ENCODE measurements at places on chromosomes 7 and 10.

GRCh38 chr7:116781584-116781983, 80.8 kb upstream of the CAPZA2 start:
- peaks cover 14% of the 10 kb centered on the region for H3K36me3 ChIP-seq
- H3K27me3 ChIP-seq: peaks cover 1% of the 10 kb centered on the region
- DNase-seq: no peak
- no peak overlapping the region for H3K27ac ChIP-seq

- H3K27ac ChIP-seq: no peak overlapping the region
- DNase-seq: no peak
- no peaks in the 10 kb centered on the region for H3K4me1 ChIP-seq
- H3K36me3 ChIP-seq: no peaks in the 10 kb centered on the region
- no peak overlapping the region for H3K4me3 ChIP-seq
- no peaks in the 10 kb centered on the region for H3K27me3 ChIP-seq
These were observed 309.7 kb upstream of the KLF6 start for GRCh38 chr10:4094751-4095150.

- no peaks in the 10 kb centered on the region for H3K4me1 ChIP-seq
- no peaks in the 10 kb centered on the region for H3K36me3 ChIP-seq
- H3K27ac ChIP-seq: no peak overlapping the region
- no peak overlapping the region for H3K4me3 ChIP-seq
These were observed 108.6 kb upstream of the TMEM106B start for GRCh38 chr7:12102527-12102926.

DNA sequence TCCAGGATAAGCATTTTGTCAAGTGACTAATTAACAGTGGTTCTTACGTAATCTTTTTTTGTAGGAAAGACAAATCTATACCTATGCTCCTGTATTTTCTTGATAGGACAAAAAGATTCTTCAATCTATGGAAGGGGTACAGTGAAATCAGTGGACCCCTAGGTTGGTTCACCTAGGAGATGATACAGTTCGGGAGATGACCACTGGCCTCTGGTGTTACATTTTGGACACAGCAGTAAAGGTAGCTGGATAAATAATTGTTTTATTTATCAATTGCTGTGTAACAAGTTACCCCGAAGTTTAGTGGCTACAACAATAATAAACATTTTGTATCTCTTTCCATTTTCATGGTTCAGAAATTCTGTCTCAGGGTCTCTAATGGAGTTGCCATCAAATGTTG, 288.2 kb upstream of the MAGI2 start:
- no peaks in the 10 kb centered on the region for H3K36me3 ChIP-seq
- H3K27ac ChIP-seq: no peak overlapping the region
- no peak overlapping the region for H3K4me3 ChIP-seq
- peaks cover 1% of the 10 kb centered on the region for H3K27me3 ChIP-seq

DNA sequence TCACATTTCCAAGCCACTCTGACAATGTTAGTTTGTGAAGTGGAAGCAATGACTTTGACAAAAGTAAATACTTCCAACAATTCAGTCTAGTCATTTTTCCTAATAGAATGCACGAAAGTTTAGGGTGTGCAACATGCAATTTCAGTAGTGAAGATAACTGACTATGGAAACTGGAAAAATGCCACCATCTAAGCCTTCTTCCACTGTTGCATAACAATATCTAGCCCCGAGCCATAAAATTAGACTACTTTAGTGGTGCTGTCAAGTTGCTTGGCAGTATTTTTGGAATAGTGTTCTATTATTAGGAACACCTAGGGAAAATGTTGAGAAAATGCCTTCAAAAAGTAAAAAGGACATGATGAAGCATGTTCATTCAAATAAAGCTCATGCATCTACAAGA, 17.9 kb downstream of the SEMA3A start:
- no peak for DNase-seq
- H3K27ac ChIP-seq: no peak overlapping the region
- no peaks in the 10 kb centered on the region for H3K4me1 ChIP-seq
- H3K27me3 ChIP-seq: no peaks in the 10 kb centered on the region
- H3K36me3 ChIP-seq: no peaks in the 10 kb centered on the region
- H3K4me3 ChIP-seq: no peak overlapping the region

GRCh38 chr7:81128011-81128410, 209.2 kb upstream of the SEMA3C start:
- no peak for DNase-seq
- no peaks in the 10 kb centered on the region for H3K36me3 ChIP-seq
- H3K4me1 ChIP-seq: no peaks in the 10 kb centered on the region
- no peak overlapping the region for H3K4me3 ChIP-seq
- H3K27me3 ChIP-seq: no peaks in the 10 kb centered on the region
- no peak overlapping the region for H3K27ac ChIP-seq

Data from endothelial cell (in vitro differentiated cells).